ENCODE measurements at places on chromosomes 6 and 20.

- DNase-seq, result no peak
Measured at GRCh38 chr6:91117550-91117949, 530.7 kb upstream of the MAP3K7 start.

GRCh38 chr6:31438677-31439076, 35.3 kb downstream of the MICA start:
- no peak for DNase-seq

DNA sequence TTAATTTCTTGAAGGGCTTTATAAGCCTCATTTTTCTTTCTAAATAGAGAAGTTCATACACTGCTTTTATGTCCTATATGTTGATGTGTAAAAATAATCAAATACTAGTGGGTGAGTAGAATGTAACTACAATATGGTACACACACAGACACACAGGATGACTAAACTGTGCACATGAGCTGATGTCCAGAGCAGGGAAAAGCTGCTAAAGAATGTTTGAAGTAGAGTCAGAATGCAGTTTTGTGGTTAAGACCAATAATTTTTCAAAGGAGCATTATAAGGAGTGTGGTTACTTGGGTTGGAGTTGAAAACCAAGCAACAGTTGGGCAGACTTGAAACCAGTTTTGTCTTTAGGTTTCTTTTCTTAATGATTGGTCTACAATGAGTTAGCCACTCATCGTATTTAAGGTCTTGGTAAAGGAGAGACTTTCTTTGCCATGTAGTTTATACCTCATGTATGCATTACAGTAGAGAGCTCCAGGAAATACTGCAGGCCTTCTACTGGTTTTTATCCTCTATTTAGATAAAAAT, 196.6 kb downstream of the ESR1 start:
- DNase-seq, result no peak

DNA sequence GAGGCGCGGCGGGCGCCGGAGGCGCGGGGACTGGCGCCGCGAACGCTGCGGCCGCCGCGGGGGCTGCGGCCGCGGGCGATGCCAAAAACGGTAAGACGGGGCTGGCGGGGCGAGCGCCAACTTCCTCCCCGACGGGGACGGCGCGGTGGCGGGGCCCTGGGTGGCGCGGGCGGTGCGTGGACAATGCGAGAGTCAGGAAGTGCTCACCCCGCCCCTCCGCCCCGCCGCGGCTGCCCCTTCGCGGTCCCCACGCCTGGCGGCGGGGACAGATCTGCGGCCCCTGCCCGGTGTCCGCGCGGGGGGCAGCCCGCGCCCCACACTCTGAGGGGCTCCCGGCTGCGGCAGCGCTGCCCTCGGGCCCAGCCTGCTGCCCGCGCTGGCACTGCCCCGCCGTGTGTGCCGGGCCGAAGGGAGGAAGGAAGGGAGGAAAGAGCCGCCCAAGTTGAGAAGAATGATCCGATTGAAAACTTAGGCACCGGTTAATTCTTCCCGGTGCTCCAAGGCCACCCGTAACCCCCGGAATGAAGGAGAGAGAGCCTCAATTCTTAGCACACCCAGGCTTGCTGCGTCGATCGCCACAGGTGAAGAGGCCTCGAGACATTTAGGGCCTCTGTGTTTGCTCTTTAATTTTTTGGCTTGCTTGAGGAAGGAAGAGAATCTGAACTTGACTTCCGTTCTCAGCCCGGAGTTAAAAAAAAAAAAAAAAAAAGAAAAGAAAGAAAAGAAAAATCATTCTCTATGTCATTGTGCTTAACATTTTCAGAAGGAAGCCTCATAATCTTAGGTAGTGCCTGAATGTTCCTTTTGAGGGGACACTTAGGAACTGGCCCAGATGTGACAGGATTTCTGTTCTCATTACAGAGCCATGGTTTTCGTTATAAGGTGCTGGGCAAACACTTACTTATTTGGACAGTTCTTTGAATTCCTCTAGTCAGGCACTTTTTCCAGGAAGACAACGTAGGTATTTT, 982 bp downstream of the HECA start:
- DNase-seq, result peak; percentile 48

DNA sequence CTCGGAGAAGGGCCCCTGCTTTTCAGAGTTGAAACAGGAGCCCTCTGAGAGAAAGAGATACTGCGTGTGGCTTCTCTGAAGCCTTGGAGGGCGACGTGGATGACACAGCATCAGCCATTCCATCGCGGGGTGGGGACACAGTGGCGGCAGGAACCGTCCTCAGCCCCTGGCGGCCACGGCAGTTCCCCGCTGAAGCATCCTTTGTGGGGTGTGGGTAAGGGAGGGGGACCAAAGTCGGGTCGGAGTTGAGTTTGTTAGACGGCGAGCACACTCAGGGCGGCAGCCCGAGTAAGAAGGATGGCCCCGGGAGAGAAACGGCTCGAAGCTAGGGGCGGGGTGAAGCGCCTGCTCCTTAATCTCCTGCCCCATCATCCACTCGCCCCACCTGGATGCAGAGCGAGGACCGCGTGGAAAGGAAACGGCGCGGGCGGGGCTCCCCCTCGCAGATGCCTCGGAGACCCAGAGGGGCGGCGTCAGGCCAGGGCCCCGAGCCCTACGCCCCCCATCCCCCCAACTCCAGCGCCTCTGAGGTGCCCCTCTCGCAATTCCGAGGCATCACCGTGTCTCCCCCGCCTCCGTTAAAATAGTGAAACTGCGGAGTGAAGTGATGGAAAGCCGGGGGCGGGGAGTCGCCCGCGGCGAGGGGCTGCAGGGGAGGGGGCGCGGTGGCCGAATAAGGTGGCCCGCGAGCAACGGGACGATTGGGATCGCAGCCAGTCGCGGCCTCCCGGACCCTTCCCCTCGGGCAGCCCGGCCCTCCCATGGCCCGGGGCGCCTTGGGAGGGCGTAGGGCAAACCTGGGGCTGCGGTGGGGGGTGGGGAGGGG, 796 bp upstream of the RREB1 start:
- DNase-seq, result peak; percentile 54

GRCh38 chr20:32501709-32502108, 83.4 kb downstream of the NOL4L start:
- DNase-seq, result no peak

DNA sequence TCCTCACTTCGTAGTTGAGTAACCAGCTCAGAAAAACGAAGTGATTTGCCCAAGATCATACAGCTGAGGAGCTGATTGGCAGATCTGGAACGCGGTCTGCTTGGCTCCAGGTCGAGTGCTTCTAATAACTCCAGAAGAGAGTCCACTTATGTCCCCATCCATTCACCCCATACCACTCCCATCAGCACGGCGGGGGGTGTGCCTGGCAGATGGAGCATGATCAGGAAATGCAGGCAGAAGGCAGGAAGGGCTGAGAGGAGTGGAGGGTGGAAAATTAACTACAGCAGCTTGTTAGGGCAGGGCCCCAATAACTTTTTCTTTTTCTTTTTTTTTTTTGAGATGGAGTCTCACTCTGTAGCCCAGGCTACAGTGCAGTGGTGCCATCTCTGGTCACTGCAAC, 15.0 kb downstream of the FITM2 start:
- DNase-seq, result no peak

GRCh38 chr20:58342104-58342945, 32.8 kb downstream of the RAB22A start:
- DNase-seq, result no peak

- no peak for DNase-seq
Measured at GRCh38 chr6:167546611-167547327, 221.9 kb downstream of the TTLL2 start.

DNA sequence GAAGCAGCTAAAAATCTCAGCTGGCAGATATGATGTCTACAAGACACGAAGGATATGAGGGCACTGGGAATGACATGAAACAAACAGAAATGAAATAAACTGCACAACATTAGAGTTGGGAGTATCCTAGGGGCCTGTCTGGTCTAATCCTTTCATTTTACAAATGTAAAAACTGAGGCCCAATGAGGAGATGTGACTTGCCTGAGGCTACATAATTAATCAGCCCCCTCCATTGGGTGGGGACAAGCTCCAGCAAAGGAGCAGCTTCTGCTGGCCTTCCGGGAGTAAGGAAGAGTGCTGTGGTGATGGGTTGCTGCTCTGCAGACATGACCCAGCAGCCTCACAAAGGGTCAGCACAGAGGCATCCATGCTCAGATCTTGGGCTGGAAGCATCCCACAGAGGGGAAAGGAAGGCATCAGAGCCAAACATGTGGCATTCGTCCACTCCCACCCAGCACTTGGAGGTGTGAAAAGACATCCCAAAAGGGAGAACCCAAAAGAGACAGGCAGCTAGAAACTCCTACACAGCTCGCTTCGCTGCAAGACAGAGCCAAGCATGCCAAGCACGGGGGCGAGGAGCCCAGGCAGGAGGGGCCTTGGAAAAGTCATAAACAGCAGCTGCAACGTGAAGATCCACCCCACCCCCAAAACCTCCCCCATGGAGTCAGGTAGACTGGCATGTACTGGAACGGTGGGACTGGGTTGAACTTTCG, 183.7 kb downstream of the UNC5CL start:
- DNase-seq, result no peak

DNA sequence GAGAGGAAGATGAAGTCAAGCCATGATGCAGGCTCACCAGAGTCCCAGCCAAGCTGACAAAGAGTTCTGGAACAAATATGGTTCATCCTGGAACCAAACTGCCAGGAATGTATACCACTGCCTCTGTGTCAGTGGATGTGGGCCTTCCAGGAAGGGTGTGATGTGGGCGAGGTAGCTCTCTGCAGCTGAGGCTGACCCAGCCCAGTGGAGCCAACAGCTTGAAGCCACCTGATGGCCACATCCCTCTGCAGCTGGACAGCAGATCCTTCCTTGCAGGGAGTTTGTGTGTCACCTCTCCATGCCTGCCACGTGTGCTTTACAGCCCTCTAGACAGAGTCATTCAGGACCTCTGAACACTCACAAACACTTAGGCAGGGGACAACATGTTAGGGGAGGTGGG, 142.0 kb upstream of the RIN2 start:
- no peak for DNase-seq

DNA sequence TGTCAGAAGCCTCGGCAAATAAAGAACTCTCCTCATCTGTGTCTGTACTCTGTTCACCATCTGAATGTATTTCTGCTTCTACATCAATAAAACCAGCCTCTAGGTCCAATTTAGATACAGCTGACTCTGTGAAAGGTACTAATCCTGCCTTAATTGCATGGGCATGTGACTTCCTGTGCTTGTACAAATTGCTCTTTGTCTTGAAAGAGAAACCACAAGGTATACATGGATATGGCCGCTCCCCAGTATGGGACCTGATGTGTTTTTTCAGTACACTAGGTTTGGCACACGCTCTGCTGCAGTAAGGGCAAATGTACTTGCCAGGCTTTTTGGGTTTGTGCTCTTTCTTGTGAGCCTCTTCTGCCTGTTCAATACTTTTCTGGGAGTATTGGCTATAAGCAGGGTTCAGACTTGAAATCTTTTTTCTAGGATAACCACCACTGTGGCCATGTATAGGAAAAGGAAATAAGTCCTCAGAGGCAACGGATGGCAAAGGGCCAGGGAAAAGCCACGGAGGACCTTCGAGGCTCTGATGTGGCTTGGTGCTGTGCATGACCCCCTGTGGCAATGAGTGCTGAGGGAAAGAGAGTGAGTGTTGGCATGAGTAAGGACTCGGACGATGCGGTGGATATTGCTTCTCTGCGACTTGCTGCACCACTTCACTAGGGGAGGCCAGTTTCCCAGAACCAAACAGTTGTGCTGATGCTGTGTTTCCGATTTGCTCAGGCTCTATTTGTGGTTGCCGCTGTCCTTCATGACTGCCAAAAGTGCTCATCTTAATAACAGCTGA, 170.9 kb downstream of the HIVEP2 start:
- DNase-seq, result no peak

GRCh38 chr6:130204322-130204721, 18.4 kb downstream of the SAMD3 start:
- DNase-seq, result no peak

DNA sequence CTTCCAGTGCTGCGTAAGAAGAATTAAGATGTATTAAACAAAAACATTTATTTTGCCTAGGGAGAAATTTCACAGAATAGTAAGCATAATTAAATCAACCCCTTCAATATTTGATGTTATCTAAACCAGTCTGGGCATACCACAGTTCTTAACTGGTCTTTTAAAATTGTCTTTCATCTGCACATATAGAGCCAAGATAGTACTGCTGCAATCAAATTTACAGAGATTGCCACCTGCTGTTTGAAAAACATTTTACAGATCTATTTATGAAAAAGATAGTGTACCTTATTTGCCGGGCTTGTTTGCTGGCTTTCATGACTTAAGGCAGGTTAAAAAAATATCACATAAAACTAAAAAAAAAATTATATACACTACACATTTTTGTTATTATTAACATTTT, 323.2 kb downstream of the ADGRB3 start:
- no peak for DNase-seq

DNA sequence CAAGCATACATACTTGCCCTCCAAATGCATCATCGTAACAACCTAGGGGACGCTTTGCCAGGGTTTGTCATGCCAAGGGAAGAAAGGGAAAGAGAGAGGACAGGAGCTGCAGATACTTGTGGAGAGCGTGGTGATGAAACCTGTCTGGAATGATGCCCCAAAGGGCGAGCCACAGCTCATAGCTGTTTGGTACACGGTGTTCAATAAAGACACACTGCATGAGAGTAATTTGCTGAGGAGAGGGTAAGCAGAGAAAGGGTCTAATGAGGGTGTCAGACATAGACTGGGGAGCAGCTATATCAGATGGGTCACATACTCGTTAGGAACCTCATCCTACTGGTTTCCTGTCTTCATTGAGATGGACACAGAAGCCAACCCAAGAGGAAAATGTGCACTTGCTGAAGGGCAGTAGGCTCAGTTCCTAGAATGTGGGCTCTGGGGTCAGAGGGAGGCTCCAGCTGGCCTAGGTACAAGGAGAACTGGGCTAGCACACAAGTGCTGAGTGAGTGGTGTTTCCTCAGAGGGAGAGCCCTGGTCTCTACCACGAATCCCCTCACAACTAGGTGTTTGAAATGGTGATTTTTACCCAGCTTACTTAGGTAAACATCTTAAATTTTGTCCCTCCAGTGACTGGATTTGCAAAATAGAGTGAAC, 5.2 kb upstream of the FOXO3 start:
- no peak for DNase-seq

DNA sequence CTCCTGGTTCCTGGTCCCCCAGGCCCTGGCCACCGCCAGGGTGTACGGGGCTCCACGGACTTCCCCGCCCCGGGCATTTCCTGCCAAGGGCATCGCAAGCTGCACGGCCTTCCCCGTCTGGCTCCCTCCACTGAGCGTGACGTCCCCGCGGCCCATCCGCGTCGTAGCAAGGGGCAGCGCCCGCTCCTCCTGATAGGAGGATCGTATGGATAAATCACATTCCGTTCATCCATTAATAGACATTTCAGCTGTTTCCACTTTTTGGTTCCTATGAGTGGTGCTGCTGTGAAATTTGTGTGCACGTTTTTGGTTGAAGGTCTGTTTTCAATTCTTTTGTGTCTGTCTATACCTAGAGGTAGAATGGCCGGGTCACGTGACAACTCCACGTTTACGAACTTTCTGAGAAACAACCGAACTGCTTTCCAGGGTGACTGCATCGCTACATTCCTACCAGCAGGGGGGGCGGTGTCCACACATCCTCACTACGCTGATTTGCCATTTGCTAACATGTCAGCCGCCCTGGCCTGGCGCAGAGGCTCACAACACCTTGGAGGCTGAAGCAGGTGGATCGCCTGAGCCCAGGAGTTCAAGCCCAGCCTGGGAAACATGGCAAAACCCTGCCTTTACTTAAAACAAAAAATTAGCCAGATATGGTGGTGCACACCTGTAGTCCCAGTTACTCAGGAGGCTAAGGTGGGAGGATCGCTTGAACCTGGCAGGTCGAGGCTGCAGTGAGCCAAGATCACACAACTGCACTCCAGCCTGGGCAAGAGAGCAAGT, 37.7 kb downstream of the KCNQ2 start:
- peak; percentile 44 for DNase-seq

All from T-helper 22 cell (primary cell).